Astrocyte of the spinal cord (primary cell): ENCODE measurements at places on chromosomes 1 and 21.

- peak; percentile 63 for DNase-seq
These were observed at the start of gene HLCS for GRCh38 chr21:36966066-36966820. Gene HLCS, minus strand, starts transcription at chr21:36966669. Its CDS starts 31 bp downstream, at chr21:36966638.

DNA sequence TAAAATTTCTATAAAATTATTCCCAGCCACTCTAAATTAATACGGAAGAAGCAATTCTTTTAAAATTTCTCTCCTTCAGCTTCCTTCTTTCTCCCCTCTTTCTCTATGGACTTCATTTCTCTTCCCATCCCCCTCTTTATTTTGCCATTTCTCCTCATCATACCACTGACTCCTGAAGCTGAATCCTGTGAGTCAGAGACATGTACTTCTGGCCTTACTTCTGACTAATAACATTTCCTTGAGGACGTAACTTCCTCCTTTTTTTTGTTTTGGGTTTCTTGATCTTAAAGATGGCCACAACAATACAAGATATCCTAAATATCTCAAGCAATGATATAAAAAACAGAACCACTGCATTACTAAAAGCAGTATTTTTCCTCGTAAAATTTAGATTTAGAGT is 63.6 kb upstream of the DENND1B start:
- DNase-seq: peak; percentile 68

- DNase-seq: peak; percentile 93
These were observed 10.5 kb downstream of the PDZK1IP1 start for GRCh38 chr1:47179017-47179987.

GRCh38 chr1:191530928-191531327 is 627.3 kb upstream of the RGS18 start:
- no peak for DNase-seq

- DNase-seq: no peak
These were observed 979 bp downstream of the PIGM start for GRCh38 chr1:160030657-160031364.

DNA sequence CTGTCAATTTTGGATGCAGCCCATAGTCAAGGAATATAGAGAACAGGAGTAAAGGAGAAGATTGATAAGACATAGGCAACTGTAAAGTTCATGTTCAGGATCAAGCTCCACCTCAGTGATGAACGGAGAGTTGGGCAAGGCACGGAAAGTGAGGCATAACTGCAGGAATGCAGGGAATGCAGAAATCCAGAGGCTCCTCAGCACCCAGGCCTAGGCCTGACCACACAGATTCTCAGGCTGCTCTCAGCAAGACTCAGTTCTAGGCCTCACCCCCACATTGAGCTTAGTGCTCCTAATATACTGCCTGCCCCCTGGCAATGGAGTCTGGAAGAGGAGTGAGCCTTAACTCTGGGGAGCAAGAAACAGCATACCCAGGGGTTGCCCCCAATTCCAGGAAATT is 36.3 kb upstream of the S1PR1 start:
- peak; percentile 82 for DNase-seq

- no peak for DNase-seq
These were observed 165.9 kb downstream of the PCBP3 start for GRCh38 chr21:45809421-45809820.

DNA sequence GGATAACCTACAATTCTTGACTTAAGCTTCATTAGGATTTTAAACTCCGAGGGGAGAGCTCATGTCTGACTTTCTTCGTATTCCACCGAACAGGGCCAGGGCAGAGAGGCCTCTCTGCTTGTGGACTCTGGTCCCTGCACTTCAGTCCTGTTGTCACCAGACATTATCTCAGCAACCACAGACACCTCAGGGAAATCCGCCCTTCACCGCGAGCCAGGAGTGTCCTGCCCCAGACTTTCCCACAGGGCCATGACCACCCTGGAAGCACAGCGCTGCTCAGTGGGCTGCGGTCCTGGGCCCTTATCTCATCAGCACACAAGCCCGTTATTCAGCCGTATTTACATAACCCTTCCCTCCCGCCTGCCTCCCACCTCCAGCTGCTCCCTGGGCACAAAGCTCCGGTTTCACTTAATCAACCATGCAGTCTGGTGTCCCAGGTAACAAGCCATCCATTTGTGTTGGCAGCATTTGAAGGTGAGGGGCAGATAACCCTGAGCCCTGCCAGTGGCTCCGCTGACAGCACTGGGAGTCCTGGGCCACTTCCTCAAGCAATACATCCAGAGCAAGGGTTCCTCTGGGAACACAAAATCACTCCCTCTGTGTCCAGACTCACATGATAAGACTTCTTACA is 122.8 kb upstream of the RAB4A start:
- DNase-seq: no peak

DNA sequence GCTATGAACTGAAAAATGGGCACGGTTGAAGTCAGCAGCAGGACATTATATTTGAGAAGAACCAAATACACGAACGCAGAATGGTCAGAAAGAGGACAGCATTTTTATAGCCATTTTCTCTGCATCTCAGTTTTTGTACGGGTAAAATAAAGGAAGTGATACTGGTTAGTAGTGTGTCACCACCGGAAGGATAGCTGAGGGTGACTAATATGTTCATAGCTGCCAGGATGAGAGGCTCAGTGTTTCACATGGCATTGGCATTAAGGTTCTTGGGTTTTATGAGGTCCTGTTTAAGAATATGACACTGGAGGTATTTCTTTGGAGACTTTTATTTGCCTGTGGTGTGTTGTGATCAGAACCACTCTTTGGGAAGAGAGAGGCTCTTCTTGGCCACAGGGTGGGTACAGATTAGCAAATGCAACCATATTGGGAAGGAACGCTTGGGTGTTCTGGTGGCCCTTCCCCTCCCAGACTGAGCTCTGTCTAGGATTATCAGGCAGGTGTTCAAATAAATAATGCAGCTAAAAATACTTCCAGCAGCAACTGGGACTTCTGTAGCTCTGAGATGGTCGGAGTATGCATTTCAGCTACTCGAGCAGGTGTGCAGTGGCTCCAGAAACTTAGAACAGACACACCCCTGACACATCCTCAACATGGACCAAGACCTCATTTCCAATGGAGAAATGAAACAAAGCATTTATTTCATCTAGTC is 158.2 kb downstream of the PBX1 start:
- DNase-seq: peak; percentile 33

DNA sequence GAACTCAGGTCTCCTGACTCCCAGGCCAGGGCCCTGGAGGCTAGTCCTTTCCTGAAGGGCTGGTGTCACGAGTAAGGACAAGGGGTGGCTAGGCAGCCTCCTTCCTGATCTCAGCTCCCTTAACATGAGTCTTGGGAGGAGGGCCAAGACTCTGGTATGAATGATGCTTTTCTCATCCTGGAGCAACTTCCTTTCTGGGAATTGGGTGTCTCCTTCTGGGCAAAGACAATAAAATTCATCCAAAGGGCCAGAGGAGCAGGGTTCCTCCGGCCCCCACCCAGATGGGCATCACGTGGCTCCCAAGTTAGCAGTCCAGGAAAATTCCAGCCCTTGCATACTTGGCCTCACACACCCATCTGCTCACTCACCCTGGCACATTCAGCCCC is at the start of gene FAM167B:
Gene FAM167B (plus strand): TSS at position 335 of the 386 bp plus-strand sequence. CDS start 200 bp downstream, outside the sequence.
- no peak for DNase-seq

DNA sequence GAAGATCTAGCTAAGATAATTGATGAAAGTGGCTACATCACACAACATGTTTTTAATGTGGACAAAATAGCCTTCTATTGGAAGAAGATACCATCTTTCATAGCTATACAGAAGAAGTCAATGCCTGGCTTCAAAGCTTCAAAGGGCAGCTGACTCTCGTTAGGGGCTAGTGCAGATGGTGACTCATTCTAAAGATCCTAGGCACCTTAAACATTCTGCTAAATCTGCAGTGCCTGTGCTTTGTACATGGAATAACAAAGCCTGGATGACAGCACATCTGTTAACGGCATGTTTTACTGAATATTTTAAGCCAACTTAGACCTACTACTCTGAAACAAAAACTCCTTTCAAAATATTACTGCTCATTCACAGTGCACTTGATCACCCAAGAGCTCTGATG is 65.6 kb upstream of the USP24 start:
- no peak for DNase-seq

GRCh38 chr1:113999799-114000198 is 20.5 kb downstream of the OLFML3 start:
- DNase-seq: no peak
